ENCODE measurements at places on chromosomes 3 and 15. TPM values are rescaled to one million over a fixed set of nuclear protein-coding genes. Genes with fewer than 3 reads are reported as not detected.
A peak's percentile ranks its signal among the peaks of the same experiment; 100 is the strongest.

GREM1 gene
- 0.43 TPM for total RNA-seq

GRCh38 chr15:56719774-56720555 lies 13.3 kb downstream of the ZNF280D start:
- no peak for DNase-seq

EFCC1 gene
- 1.5 TPM for total RNA-seq

DNA sequence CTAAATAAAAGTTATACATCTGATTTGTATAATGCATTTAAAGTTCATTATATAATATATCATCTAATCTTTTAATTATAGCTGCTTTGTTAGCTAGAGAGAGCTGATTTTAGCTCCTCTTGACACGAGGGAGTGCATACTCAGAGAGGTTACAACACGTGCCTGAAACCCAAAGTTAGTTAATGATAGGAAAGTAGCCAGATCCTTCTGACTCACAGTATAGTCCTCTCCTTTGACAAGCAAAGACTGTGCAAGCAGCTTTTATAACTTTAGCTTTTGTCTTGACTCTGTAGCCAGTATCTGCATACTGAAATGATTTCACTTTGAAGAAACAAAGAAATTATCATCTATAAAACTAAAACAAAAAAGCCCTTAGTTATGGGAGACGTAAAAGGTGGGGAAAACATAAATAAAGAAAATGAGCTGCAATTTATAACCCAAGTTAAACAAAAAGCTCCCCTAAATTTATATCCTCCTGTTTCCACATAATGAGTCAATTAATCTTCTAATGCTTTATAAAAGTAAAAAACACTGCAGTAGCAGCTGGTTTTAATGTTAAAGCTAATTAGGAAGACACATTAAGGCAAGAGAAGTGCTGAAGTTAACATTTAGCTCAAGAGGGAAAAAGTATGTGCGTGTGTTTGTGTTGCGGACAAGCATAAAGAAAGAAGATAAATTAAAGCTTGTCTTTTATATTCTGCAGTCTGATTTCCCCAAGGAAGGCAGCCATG lies 13.1 kb downstream of the GABRR3 start:
- DNase-seq = no peak

DNA sequence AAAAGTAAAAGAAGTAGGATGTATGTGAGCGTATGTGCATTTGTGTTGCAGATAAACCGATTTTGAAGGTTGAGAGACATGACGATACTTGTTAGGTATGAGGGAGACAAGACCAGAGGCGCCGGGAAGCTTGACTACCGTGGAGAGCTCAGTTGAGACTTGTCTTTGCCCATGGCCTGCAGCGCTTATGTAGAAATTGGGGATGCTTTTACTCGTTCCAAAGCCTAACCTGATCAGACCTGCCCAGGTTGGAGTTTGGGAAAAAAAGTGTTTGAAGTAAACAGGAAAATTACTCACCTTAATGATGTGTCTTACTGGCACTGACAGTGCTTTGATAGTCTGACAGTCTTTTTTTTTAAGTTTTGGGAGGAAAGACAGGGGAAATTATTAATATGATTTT lies 202.8 kb downstream of the TP63 start:
- DNase-seq = no peak

DNA sequence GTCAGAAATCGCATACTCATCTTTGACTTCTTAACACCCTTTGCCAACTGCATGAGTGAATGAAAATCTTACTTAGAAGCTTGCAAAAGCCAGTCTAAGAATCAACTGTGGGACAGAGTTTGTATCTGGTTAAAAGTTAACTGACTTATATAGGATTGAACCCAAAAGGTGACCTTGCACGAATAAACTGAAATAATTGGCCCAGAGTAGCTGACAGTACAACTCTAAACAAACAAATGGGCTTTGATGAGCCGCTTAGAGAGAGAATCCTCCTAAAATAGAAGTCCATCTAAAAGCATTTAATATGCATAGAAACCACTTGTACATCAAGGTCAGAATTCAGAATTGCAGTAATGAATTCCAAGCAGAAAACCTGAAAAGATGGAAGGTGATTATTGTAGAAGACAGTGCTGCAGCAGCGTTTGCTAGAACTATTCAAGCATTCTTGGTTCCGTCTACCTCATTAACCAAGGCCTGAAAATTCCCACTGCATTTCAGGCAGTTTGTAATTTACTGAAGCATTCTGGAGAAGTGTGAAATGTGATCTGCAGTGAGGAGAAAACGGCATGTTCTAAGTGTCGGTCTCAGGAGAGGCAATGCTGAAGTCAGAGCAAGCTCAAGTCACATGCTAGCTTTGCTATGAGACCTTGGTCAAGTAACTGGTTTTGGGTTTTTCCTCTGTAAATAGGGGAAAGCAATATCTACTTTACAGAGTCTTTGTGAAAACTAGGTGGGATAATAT lies 103.7 kb downstream of the CADPS start:
- no peak for DNase-seq

GRCh38 chr3:30439451-30440053 lies 166.8 kb upstream of the TGFBR2 start:
- no peak for DNase-seq

DNA sequence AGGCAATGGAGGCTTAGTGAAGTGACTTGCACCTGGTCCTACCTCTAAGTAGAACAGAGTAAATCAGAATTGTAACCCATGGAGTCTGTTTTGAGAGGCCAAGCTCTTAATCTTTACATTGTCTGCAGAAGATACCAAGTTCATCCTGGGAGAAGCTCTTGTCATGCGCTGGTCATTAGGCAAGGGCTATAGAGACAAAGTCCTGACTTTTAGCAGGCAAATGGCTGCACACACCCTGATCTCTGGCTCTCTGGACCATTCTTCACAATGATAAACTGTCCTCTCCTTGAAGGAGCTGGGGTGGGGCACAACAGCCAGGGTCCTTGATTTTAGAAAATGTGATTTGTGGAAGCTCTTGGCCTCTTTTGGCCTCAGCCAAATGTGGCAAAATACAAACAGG lies 65.4 kb downstream of the MCTP2 start:
- no peak for DNase-seq

DNA sequence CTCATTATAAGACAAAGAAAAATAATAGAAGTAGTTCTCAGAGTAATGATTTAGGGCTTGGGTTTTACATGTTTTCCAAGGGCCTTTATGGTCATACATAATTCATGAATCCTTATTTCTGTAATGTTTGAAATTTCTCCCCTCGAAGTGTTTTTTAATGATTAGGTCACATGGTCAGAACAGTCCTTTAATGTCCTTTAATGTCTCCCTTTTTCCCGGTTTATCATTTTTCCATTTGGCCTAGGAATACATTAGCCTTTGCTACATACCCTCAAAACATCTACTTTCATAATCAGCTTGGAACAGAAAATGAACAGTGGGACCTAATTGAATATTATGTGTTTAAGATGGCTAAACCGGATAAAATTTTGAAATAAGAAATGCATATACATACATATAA lies 159.9 kb upstream of the ROBO2 start:
- no peak for DNase-seq

GRCh38 chr3:127865941-127866340 lies 43.6 kb upstream of the MGLL start:
- DNase-seq = no peak

POLR2M gene
- 97.5 TPM for total RNA-seq

GRCh38 chr15:94081829-94082228 lies 149.5 kb upstream of the MCTP2 start:
- DNase-seq = no peak

DNA sequence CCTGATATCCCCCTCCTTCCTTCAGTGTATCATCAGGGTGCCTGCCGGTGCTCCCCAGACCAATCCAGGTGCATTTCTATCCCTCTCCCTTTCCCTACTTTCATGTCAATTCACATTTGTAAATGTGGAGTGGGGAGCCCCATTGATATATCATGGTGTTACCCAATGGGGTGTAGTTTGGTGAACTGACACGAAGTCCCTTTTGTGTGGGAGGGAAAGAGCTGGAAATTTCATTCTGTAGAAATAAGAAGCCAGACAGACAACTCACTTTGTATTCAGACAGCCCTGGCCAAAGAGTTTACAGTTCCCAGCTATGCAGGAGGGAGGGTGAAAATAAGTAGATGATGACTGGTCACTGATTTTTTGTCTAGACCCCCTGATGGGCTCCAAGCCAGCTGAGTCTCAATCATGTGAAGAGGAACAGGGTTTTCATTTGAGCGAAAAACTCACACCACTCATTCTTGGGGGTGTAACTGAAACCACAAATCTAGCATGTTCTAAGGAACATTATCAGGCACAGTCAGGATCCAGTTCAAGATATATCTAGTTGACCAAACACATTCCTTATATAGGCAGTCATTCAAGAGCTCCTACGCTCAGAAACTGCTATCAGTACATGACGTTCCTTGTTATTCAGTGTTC lies 58.9 kb downstream of the LMCD1 start:
- peak; percentile 80 for DNase-seq

- no peak for DNase-seq
Observed at GRCh38 chr3:108085810-108086350, 5.0 kb downstream of the CD47 start.

GRCh38 chr3:169667166-169668071 lies 3.9 kb upstream of the MECOM start:
- no peak for DNase-seq

DNA sequence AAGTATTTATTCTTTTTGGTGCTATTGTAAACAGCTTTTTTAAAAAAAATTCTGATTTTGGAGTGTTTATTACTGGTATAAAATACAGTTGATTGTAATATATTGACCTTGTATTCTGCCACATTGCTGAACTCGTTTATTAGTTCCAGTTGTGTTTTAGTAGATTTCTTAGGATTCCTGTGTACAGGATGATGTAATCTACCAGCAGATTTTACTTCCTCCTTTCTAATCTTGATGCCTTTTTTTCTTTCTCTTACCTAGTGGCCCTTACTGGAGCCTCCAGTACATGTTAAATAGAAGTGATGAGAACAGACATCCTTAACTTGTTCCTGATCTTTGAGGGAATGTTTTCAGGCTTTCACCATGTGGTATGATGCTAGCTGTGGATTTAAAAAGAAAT lies 70.4 kb upstream of the KY start:
- DNase-seq = no peak

DNA sequence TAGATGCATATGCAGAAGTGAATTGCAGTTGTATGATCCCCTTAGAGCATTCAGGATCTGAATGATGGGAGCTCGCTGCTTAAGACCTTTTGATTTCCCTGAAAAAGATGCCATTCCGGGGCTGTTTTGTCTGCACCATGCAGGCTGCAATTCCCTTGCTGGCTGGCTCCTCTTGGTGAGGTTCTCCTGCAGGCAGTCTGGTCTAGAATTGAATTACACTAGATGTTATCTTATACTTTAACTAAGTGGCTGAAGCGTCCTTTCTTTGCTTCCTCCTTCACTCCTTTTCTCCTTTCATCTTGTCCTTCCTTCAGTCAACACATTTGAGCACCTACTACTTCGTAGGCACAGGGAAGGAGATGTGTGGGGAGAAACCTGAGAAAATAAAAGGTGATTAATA lies 18.6 kb upstream of the MYZAP start:
- DNase-seq = no peak

GRCh38 chr3:2655229-2655701 lies 454.9 kb downstream of the IL5RA start:
- DNase-seq = no peak

DNA sequence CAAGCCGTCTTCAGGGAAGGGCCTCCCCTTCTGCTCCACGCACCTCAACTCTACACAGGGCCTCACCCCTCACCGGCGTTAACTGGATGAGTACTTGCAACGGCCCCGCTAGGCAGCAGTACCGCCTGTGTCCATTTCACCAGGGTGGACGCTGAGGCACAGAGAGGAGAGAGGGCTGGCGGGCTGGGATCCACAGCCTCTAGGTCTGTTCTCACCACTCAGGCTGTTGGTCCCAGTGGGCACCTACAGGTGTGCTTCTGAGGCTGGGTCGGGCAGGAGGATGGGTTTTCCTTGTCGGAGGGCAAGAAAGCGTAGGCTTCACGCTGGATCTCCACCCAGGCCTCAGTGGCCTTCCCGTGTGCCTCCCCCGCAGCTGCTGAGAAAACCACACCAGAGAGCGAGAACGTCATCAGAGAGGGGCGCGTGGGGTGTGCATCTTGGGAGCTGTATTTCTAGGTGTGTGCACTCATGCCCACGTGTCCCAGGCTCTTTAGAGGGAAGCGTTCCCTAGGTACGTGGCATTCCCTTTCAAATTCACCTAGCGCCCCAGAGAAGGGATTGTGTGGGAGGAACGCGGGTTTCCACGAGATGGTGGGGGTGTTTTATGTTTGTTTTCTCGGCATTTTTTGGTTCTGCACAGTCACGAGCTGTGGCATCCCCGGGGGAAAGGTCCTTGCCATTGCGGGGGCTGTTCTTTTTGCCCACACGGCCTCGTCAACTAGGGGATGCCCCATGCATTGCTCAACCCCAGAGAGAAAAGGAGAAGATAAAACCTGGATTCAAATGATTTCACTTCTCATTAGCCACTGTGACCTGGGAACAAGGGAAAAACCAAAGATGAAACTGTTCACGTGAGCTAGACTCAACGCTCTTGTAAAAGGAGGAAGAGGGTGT lies 67.7 kb downstream of the MGLL start:
- no peak for DNase-seq

IL5RA gene
- 2.6 TPM for total RNA-seq

DNA sequence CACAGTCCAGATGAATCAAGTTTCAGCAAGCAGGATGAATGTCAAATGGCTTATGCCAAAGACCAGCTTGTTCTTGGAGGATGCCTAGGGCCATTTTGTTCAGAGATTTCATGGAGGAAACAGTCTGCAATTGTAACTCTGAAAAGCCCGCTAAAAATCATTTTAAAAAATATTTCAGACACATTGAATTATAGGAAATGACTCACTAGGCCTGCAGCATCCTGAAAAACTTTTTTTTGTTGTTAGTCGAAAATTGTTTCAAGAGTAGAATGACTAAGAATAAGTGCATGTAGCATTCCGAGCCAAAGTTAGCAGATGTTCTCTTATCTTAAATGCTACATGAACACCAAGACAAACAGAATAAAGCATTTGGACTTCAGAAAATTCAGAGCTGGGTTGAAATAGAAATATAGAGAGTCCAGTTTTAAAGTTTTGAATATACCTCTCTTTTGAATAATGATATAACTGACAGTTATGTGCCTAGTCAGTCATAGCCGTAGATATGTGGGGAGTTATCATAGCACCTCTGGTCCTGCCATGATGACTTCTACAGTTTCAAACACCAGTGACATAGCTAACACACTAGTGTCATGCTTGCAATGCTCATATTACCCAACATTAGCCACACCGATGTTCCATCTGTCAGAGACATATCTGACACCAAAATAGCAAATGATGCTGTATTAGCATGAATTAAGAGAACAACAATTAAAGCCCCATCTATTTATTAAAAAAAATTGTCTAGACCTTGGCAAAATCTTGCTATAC lies 1462.8 kb upstream of the GBE1 start:
- DNase-seq = no peak

ITIH1 gene
- total RNA-seq = not detected

ARL6 gene
- total RNA-seq = 2.9 TPM

GRCh38 chr3:426072-426471 lies 229.5 kb downstream of the CHL1 start:
- no peak for DNase-seq

CLDN11 gene
- 9.0 TPM for total RNA-seq

RGMA gene
- 9.9 TPM for total RNA-seq

CAMK2N2 gene
- total RNA-seq = not detected

- DNase-seq = no peak
Observed at GRCh38 chr3:182637350-182638110, 155.8 kb upstream of the ATP11B start.

- DNase-seq = no peak
Observed at GRCh38 chr3:27596921-27597320, 112.7 kb upstream of the SLC4A7 start.

FBXW12 gene
- not detected for total RNA-seq

All from right atrium auricular region (tissue), 2 donors.